CD8-positive, alpha-beta memory T cell (primary cell): ENCODE measurements at places on chromosomes 12 and 14.

- no peaks in the 10 kb centered on the region for H3K4me1 ChIP-seq
- H3K36me3 ChIP-seq: peaks cover 45% of the 10 kb centered on the region
- H3K4me3 ChIP-seq: no peak overlapping the region
- DNase-seq: no peak
Observed at GRCh38 chr12:49026101-49026500, 7.5 kb upstream of the PRKAG1 start.

- no peaks in the 10 kb centered on the region for H3K4me1 ChIP-seq
- H3K36me3 ChIP-seq: no peaks in the 10 kb centered on the region
- H3K27me3 ChIP-seq: no peaks in the 10 kb centered on the region
Observed at GRCh38 chr14:69046476-69046860, 67.4 kb upstream of the ACTN1 start.

DNA sequence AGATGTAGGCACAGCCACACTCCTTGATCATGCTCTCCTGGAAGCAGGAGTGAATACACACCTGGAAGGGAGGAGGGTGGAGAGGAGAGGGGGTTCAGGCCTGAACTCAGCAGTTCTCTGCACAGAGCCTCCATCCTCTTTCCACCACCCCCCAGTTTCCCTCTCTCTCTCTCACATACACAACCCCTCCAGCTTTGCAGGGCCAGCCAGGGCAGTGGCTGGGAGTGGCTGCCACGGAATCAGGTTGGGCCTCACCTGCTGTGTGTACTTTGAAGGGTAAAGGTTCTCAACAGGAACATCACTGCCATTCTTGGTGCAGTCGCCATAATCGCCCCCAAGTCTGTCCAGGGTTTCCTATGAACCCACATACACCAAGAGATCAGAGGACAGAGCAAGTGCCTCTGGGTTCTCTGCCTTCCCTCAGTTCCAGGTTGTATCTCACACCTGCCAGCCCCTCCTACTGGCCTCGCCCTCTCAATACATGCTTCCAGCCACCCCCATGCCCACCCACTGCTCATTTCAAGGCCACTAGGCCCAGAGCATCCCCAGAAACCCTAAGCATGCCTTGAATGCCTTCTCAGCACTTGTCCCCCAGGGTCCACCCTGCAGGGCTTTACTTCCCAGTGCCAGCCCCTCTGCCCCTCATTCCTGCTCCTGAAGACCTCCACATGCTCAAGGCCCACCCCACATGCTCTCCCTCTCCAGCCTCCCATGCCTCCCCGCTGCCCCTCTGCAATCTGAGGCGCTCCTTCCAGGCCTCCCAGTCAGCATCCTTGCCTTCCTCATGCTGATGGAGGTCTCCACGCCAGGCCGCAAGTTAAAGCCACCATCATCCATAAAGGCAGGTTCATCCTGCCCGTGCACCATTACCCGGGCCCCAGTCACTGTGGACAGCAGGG lies 12.9 kb upstream of the TNFRSF1A start:
- no peak overlapping the region for H3K27ac ChIP-seq
- H3K36me3 ChIP-seq: no peaks in the 10 kb centered on the region

- H3K27ac ChIP-seq: no peak overlapping the region
- no peaks in the 10 kb centered on the region for H3K27me3 ChIP-seq
Observed at GRCh38 chr14:64891839-64892375, 12.2 kb upstream of the SPTB start.

DNA sequence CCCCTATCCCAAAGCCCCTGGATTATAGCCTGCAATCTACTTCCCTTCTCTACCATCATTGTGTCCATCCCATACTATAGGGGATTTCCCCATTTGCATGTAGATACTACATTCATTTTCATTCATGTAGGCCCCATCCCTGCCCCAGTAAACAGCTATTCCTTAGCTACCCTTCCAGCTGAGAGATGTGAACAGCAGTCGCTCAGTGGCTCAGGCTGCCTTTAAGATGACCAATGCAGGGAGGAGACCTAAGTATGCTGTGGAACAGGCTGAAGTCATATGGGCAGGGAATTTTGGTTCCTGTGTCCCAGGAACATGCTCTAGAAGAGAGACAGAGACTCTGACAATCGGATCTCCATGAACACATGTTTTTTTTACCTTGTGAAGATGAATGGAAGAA lies 481.2 kb upstream of the SYT1 start:
- no peak overlapping the region for H3K4me3 ChIP-seq
- no peaks in the 10 kb centered on the region for H3K27me3 ChIP-seq
- no peak for DNase-seq
- H3K27ac ChIP-seq: no peak overlapping the region
- H3K36me3 ChIP-seq: no peaks in the 10 kb centered on the region

DNA sequence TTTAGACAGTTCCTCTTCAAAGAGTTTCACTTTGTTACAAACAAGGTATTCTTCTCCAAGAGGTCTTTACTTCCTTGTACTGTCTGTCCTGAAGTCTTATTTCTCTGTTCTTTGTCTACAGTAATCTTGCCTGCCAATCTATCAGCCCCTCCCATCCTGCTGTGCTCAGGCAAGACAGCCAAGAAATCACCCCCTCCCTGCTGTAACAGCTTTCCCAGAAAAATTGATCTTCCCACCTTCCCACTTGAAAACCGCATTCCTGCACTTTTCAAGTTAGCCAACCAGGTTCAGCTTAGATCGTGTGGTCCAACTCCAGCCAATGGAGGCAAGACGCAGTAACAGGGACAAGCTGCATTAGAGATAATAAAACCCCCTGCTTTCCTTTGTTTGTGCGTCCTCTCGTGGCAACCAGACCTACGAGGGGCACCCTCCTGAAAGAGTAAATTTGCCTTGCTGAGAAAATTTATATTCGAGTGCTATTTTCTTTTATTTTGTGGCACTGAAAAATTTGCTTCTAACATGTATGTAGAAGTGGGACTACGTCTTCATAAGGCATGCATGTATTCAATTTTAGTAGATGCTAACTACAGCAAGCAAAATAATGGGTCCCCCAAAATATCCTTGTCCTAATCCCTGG lies 46.5 kb upstream of the ESR2 start:
- H3K4me1 ChIP-seq: peaks cover 14% of the 10 kb centered on the region
- H3K27ac ChIP-seq: no peak overlapping the region
- H3K27me3 ChIP-seq: no peaks in the 10 kb centered on the region
- no peak for DNase-seq
- H3K4me3 ChIP-seq: no peak overlapping the region

DNA sequence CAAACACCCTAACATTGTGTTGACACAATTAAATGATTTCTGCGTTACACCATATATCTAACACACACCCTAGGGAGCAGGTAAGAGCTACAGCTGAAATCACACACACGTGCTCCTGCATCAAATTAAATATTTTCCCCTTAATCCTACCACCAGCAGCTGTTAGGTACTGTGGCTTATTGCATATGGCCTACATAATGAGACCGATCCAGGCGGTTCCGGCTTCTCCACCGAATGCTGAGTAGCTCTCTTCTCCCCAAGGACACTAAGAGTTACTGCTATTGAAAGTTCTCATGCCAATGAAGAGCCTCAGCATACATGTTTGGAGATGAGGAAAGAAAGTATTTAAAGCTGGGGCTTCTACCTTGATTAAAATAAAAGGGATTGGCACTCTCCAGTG lies 472.2 kb upstream of the STXBP6 start:
- no peaks in the 10 kb centered on the region for H3K27me3 ChIP-seq
- no peak for DNase-seq
- H3K4me1 ChIP-seq: no peaks in the 10 kb centered on the region
- no peaks in the 10 kb centered on the region for H3K36me3 ChIP-seq
- H3K27ac ChIP-seq: no peak overlapping the region

GRCh38 chr12:56007564-56008559 lies 10.8 kb downstream of the SUOX start:
- H3K4me1 ChIP-seq: peaks cover 11% of the 10 kb centered on the region
- peak overlapping the region; percentile 61 for H3K4me3 ChIP-seq
- H3K27ac ChIP-seq: peak overlapping the region; percentile 45
- H3K27me3 ChIP-seq: no peaks in the 10 kb centered on the region

GRCh38 chr14:68487805-68488590 lies 304.9 kb downstream of the ZFP36L1 start:
- DNase-seq: no peak
- no peaks in the 10 kb centered on the region for H3K27me3 ChIP-seq
- no peak overlapping the region for H3K4me3 ChIP-seq
- no peaks in the 10 kb centered on the region for H3K36me3 ChIP-seq
- peaks cover 26% of the 10 kb centered on the region for H3K4me1 ChIP-seq

GRCh38 chr14:72574715-72575114 lies 319.2 kb downstream of the DPF3 start:
- H3K27ac ChIP-seq: no peak overlapping the region
- no peaks in the 10 kb centered on the region for H3K36me3 ChIP-seq
- H3K4me3 ChIP-seq: no peak overlapping the region

DNA sequence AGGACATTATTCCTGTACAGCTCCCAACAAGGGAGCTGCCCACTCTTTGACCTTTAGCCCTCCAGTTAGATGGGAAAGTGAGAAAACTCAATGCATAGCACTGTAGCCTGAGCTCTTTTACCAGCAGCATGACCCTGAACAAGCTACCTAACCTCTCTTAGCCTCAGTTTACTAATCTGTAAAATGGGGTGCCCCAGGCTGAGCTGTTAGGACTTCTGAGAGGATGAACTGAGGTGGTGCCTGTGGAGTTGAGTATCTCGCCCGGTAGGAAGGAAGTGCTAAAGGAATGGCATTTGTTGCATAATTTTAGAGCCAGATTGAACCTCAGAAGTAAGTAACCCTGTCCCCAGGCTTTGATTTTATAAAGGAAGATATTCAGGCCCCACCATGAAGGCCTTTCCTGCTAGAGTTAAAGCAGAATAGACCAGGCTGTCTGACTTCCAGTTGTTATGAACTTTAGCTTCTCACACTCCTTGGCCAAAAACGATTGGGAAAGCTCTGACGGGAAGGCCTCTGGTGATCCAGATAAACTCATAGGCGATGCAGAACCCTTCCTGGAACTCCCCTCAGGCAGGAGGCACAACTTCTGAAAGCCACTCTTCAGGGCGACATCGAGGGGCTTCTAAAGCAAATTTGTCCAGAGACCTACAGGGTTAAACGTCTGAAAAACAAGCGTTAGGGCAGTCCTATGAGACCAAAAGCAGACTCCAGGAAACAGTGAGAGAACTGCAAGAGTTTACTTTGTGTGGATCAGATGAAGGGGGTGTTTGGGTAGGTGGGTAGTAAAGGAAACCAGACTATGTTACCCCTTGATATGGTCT lies 2.5 kb upstream of the SERPINA10 start:
- DNase-seq: no peak
- H3K4me3 ChIP-seq: no peak overlapping the region
- H3K36me3 ChIP-seq: no peaks in the 10 kb centered on the region
- H3K27ac ChIP-seq: no peak overlapping the region
- no peaks in the 10 kb centered on the region for H3K27me3 ChIP-seq

DNA sequence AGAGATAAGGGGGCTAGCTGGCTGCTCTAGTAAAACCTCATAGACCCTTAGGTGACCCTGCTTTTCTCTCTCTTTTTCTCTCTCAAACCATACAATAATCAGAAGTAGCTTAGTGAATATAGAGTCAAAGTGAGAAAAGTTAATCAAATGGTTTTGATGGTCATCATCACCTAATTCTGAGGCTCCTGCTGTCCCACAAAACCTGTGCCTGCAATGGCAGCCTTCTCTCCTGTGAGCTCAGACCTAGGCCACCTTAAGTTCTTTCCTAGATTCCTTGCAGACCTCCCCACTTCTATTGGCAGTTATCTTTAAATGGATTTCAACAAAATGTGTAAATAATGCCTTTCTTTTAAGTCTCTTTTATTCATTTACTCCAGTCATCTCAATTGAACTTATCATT lies 1.5 kb upstream of the RPAP3 start:
- H3K27me3 ChIP-seq: no peaks in the 10 kb centered on the region
- no peak for DNase-seq
- no peaks in the 10 kb centered on the region for H3K36me3 ChIP-seq
- H3K27ac ChIP-seq: peak overlapping the region; percentile 79
- H3K4me1 ChIP-seq: peaks cover 40% of the 10 kb centered on the region
- peak overlapping the region; percentile 5 for H3K4me3 ChIP-seq

- no peak overlapping the region for H3K27ac ChIP-seq
- no peaks in the 10 kb centered on the region for H3K36me3 ChIP-seq
- H3K4me3 ChIP-seq: no peak overlapping the region
- no peak for DNase-seq
- H3K27me3 ChIP-seq: no peaks in the 10 kb centered on the region
Observed at GRCh38 chr12:41288142-41288811, 100.2 kb downstream of the PDZRN4 start.

GRCh38 chr14:34913619-34914018 lies 38.5 kb upstream of the BAZ1A start:
- H3K27me3 ChIP-seq: no peaks in the 10 kb centered on the region
- H3K36me3 ChIP-seq: no peaks in the 10 kb centered on the region
- H3K4me3 ChIP-seq: no peak overlapping the region
- no peak overlapping the region for H3K27ac ChIP-seq
- no peaks in the 10 kb centered on the region for H3K4me1 ChIP-seq

GRCh38 chr12:116381240-116381743 lies 103.8 kb upstream of the MED13L start:
- H3K27me3 ChIP-seq: no peaks in the 10 kb centered on the region
- H3K4me1 ChIP-seq: no peaks in the 10 kb centered on the region
- DNase-seq: no peak
- no peaks in the 10 kb centered on the region for H3K36me3 ChIP-seq
- H3K27ac ChIP-seq: no peak overlapping the region

GRCh38 chr12:15289192-15289591 lies 33.1 kb upstream of the PTPRO start:
- no peaks in the 10 kb centered on the region for H3K4me1 ChIP-seq
- no peak for DNase-seq
- H3K27ac ChIP-seq: no peak overlapping the region

DNA sequence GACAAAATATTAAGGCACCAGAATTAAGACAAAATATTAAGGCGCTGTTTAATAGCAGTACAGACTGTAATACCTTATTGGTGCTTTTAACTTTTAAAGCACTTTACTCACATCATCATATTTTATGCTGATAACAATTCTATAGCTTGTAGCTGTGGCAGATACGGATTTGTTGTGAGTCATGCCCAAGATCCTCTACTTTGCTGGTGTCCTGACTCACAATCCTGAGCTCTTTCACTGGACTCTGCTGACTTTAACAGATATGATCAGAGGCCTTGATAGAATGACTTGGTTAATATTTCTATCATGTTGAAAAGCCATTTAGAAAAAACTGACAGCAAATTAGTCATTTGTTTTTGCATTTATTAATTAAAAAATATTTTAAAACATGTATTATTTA lies 99.0 kb upstream of the PKP2 start:
- no peaks in the 10 kb centered on the region for H3K36me3 ChIP-seq
- H3K27me3 ChIP-seq: no peaks in the 10 kb centered on the region
- H3K4me3 ChIP-seq: no peak overlapping the region
- no peaks in the 10 kb centered on the region for H3K4me1 ChIP-seq
- no peak for DNase-seq

- H3K36me3 ChIP-seq: no peaks in the 10 kb centered on the region
- DNase-seq: no peak
- no peaks in the 10 kb centered on the region for H3K27me3 ChIP-seq
- H3K4me3 ChIP-seq: no peak overlapping the region
Observed at GRCh38 chr14:102581193-102581592, 11.3 kb upstream of the RCOR1 start.

- DNase-seq: peak; percentile 33
- H3K27me3 ChIP-seq: no peaks in the 10 kb centered on the region
- no peak overlapping the region for H3K27ac ChIP-seq
- no peak overlapping the region for H3K4me3 ChIP-seq
- H3K4me1 ChIP-seq: peaks cover 52% of the 10 kb centered on the region
Observed at GRCh38 chr14:52402812-52403526, 88.9 kb downstream of the PTGER2 start.

- DNase-seq: no peak
- no peak overlapping the region for H3K27ac ChIP-seq
- no peaks in the 10 kb centered on the region for H3K36me3 ChIP-seq
- H3K4me1 ChIP-seq: no peaks in the 10 kb centered on the region
- no peak overlapping the region for H3K4me3 ChIP-seq
Observed at GRCh38 chr12:107847830-107848229, 73.3 kb downstream of the ASCL4 start.

GRCh38 chr12:51009056-51009440 lies 17.1 kb downstream of the SLC11A2 start:
- no peak overlapping the region for H3K27ac ChIP-seq
- H3K4me3 ChIP-seq: no peak overlapping the region
- DNase-seq: no peak
- H3K36me3 ChIP-seq: peaks cover 16% of the 10 kb centered on the region
- no peaks in the 10 kb centered on the region for H3K27me3 ChIP-seq
